ENCODE measurements at places on chromosomes 3 and 15. TPM values are rescaled to one million over a fixed set of nuclear protein-coding genes. Genes with fewer than 3 reads are reported as not detected.

Gene RTP4
- not detected for total RNA-seq

DNA sequence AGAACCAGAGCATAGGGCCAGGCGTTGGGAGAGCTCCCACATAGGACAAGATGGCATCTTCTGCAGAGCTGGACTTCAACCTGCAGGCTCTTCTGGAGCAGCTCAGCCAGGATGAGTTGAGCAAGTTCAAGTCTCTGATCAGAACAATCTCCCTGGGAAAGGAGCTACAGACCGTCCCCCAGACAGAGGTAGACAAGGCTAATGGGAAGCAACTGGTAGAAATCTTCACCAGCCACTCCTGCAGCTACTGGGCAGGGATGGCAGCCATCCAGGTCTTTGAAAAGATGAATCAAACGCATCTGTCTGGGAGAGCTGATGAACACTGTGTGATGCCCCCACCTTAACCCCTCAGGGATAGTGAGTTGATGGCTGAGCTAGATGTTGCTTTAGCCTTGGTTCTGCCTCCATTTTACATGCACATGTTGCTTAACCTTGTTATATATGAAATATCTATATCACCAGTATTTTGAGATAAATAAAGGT is at the start of gene PYDC2:
PYDC2 (plus strand) TSS at position 51 of the 483 bp plus-strand sequence; CDS start at position 51, 0 bp downstream.
- DNase-seq: no peak

Gene GPR27
- total RNA-seq: 10.1 TPM

- peak; percentile 94 for DNase-seq
Measured at GRCh38 chr15:75758071-75758872, 45.6 kb upstream of the CSPG4 start.

Gene MYZAP
- total RNA-seq: 0.81 TPM

DNA sequence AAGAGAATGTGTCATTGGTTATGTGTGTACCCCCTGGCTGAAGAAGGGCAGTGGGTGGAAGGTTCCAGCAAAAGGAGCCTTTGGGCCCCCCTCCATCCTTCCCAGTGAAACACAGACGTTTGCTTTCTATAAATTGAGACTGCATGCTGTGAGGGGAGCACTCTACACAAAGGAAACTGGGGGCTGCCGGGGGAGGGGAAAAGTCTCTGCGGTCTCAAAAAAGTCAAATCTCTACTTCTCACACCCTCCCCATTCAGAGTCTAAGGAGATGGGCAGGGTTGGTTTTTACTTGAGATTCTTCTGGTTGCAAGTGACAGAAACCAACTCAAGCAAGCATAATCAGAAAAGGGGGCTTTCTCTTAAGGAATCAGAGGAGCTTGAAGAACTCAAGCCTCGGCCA is 50.1 kb upstream of the TLE3 start:
- DNase-seq: no peak

Gene NR2E3
- 0.33 TPM for total RNA-seq

Gene LRRC2
- total RNA-seq: 3.3 TPM

GRCh38 chr3:177206936-177207335 is 9.7 kb upstream of the TBL1XR1 start:
- no peak for DNase-seq

- DNase-seq: no peak
Measured at GRCh38 chr3:124234852-124235252, 242.9 kb upstream of the ROPN1 start.

Gene CELSR3
- 18.7 TPM for total RNA-seq

Gene CKMT1A
- 26.1 TPM for total RNA-seq

- DNase-seq: no peak
Measured at GRCh38 chr3:151216641-151217607, 13.9 kb upstream of the GPR171 start.

DNA sequence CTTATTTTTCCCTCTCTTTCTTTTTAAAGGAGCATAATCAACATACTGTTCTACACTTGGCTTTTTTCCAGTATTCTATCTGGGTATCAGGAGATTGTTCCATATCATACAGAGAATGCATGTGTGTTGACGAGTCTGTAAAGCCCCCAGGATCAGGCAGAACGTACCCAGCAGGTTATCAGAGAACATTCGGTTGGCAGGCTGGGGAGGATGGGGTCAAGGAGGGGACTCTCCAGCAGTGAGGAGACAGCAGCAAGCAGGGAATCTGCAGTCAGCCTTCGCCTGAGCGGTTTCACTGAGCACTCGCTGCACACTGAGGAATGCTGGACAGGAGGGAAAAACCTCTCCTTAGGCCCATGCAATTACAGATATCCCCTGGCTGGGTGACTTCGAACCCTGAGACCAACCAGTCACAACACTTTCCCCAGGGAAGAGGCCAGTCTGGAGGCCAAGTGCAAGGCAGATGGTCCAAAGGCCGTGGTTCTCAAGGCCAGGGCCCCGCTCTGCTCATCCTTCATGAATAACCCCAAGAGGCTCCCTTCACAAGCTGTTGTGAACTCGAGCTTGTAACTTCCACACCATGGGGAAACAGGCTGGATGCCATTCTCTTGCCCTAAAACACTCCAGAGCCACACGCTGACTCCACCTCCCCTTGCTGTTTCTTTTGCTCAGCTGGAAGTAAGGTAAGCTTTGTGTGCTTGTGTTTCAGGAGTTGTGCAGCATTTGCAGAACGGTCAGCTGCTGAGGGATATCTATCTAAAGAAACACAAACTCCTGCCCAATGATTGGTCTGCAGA is 60.1 kb downstream of the PXYLP1 start:
- no peak for DNase-seq

- no peak for DNase-seq
Measured at GRCh38 chr3:15578289-15578867, 23.0 kb downstream of the HACL1 start.

- no peak for DNase-seq
Measured at GRCh38 chr3:127263586-127264231, 24.1 kb downstream of the PRR20G start.

Gene PLOD2
- 30.2 TPM for total RNA-seq
